ENCODE measurements at places on chromosomes 4 and X. TPM values are rescaled to one million over a fixed set of nuclear protein-coding genes. Genes with fewer than 3 reads are reported as not detected.
A peak's percentile ranks its signal among the peaks of the same experiment; 100 is the strongest.

DNA sequence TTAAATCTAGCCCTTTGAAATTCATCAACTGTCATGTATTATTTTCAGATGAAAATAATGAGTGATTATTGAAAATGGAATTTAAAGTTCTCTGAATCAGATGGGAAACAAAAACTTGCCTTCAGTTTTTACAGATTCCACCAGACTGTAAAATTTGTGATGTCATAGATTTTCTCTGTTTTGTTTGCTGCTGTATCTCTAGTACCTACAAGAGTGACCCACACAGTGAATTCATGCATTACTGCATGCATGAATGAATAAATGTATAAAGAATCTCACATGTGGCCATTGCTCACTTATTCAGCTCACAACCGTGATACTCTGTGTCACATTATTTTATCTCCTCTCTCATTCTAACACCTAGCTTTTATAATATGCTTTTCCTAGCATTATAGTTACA, 532.2 kb upstream of the AGA start:
- ATAC-seq: no peak

- no peak for ATAC-seq
These were observed 144.4 kb upstream of the TET2 start for GRCh38 chr4:105002278-105002677.

DNA sequence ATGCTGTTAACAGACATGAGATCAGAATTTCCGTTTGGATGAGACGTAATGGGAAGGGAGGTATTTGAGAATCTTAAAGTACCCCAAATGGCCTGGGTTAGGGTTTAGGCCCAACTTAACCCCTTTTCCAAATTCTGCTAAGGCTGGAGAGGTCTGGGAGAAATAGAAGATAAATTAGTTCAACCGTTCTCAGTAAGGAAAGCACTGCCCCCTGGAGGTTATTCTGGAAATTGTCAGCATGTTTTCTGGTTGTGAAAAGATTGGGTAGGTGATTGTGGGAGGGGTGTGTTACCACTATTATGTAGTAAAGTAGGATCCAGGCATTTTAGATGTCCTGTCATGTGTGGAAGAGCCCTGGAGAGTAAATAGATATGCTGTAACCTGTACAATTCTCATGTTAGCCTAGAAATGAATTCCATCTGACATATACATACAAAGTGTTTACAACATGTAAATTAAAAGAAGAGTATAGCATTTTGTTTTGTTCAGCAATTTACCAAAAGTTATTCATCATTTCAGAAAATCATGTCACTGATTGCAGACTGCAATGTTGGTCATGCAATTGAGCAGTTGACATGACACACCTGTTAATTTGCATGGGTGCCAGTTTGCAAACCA, 26.8 kb upstream of the GRXCR1 start:
- no peak for ATAC-seq

DNA sequence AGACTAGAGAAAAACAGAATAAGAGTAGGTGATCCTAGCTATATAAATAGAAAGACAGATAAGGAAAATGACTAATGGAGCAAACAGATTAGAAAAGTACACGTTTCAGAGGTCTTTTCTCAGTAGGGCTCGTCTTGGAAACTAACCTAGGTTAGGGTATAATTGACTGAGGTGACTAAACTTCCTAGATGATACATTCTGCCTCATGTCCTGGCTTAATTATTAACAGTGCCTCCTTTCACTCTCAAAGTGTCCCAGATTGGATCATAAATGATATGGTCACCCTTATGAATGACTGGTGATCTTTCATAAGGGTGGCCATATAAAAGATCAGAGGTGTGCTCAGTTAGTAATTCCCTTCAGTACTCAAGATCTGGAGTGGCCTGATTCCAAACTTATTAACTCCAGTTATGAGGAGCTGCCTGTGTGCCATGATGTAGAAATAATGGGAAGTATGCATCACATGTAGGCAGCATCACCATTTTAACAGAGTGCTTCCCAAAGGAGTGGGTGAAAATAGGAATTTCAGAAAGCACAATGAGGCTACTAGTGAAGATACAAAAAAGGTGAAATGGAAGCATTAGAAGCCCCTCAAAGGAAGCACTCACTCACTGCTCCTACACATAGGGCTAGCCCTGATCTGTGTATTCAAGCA, 14.7 kb upstream of the GRIA3 start:
- no peak for ATAC-seq

- ATAC-seq: no peak
These were observed 28.5 kb downstream of the TBCK start for GRCh38 chr4:106287353-106287969.

- ATAC-seq: no peak
These were observed 221.9 kb downstream of the BMPR1B start for GRCh38 chr4:94979621-94980020.

DNA sequence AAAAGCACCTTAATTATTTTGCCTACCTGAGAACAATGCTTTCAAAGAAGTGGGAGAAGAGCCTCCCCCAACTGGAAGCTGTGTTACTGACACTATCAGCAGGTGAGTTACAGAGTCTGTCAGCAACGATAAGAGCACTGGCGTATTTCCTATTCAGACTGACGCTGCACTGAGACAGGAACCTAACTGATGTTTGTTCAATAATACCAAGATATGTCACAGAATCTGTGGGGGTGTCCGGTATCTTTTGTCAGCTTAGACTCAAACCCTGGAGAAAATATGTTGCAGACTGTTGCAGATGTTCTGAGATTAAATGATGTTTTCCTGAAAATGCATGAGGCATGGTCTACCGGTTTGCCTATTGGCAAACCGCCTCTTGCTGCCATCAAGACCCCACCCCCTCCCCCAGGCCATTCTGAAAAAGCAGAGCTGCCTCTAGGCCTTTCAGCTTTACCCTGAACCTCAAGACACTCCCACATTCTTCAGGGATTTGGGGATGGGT, 115.2 kb upstream of the KIT start:
- ATAC-seq: no peak

HTN3 gene
- not detected for total RNA-seq

GRCh38 chr4:2933566-2934076, 29.6 kb downstream of the NOP14 start:
- peak; percentile 0 for ATAC-seq

MOSPD2 gene
- total RNA-seq: 8.5 TPM

GRCh38 chrX:19814240-19814639, 73.2 kb downstream of the SH3KBP1 start:
- ATAC-seq: peak; percentile 11

DNA sequence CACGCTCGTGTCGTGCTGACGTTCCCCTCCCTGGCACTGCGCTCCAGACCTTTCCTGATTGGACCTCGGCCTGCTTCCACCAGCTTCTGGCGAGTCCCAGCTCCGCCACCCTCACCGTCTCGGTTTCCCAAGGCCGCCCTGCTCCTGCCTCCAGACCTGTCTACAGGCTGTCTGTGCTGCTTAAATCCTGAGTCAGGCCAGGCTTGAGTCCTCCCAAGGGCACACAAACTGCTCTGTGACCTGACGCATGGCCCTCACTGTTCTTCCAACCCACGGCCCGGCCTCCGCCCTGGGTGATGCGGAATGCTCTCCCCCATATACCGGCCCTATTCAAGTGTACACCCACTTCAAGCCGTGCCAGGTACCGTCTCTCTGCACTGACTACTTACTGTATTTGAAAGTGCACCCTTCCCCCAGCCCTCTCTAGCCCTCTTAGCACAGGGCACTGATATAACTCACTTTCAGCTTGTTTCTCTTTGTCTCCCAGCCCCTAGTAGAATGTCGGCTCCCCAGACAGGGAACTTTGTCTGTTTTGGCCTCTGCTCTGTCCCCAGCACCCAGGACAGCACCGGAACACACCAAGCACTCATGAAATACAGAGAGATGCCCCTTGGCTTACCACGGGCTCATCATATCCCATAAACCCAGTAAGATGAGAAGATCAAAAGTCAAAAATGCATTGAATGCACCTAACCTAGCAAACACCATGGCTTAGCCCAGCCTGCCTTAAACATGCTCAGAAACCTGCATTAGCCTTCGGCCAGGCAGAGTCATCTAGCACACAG, 63.1 kb upstream of the AFAP1 start:
- no peak for ATAC-seq

DNA sequence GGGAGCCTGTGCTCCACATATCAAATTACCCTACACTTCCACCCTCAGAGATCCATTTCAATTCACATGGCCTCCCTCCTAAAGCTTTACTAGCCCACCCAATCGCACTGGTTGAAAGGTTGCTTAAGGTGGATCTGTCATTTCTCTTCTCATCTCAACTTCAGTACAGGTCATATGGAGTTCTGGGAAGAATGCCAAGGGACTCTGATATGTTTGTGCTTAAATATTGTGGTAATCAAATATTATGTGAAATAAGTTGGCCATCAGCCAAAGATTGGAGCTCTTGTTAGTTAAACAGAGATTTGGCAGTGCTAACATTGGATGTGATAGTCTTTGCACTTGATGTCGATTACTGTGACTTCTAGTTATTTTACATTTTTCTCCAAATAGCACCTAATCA, 20.5 kb downstream of the SEPTIN6 start:
- ATAC-seq: no peak

GRCh38 chr4:123244137-123244536, 152.5 kb upstream of the SPRY1 start:
- ATAC-seq: peak; percentile 97

PF4V1 gene
- not detected for total RNA-seq

- no peak for ATAC-seq
These were observed 153.0 kb upstream of the RPS6KA6 start for GRCh38 chrX:84340968-84341367.

DNA sequence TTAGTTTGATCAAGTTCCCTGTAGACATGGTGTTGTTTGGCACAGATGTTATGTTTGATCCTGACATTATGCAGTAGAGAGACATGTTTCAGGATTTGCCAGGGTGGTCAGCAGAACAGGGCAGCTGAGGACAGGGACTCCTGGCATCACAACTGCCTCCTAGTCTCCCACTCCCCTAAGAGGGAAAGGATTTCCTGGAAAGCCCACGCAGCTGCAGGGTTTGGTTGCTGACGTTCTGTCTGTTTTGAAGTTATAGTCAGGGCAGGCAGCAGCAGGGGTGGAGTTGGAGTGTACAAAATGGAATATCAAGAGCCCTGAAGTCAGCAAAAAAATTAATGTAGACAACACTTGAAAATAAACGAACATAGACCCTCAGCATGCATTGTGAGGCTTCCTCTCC, 125.4 kb downstream of the CPE start:
- ATAC-seq: no peak

- no peak for ATAC-seq
These were observed 127.4 kb downstream of the GRIA3 start for GRCh38 chrX:123311486-123311885.

- ATAC-seq: no peak
These were observed 40.4 kb downstream of the GAK start for GRCh38 chr4:891747-892146.

ETDB gene
- not detected for total RNA-seq

NSDHL gene
- 47.4 TPM for total RNA-seq

DNA sequence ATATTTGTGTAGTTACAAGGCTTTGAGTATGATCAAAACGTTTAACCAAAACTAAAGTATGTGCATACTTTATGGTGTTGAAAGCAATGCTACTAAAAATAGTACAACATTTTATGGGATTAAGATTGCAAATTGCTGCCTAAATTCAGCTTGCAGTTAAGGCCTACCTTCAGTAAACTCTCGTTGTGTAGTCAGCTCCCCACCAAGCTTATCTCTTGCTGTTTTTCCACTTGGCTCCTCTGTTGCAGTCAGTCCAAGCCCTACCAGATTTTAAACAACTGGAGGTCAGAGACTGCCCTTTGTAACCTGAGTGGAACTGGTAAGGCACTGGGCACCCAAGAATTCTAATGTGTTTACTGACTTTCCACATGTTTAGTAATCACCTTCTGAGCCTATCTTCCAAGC, 25.7 kb downstream of the AFF1 start:
- ATAC-seq: no peak

- no peak for ATAC-seq
These were observed 4.5 kb downstream of the ACSL1 start for GRCh38 chr4:184821242-184821641.

GRCh38 chrX:29690061-29690460, 525.3 kb upstream of the MAGEB2 start:
- ATAC-seq: no peak

GRCh38 chr4:955161-955921, 18.0 kb downstream of the DGKQ start:
- ATAC-seq: no peak

DNA sequence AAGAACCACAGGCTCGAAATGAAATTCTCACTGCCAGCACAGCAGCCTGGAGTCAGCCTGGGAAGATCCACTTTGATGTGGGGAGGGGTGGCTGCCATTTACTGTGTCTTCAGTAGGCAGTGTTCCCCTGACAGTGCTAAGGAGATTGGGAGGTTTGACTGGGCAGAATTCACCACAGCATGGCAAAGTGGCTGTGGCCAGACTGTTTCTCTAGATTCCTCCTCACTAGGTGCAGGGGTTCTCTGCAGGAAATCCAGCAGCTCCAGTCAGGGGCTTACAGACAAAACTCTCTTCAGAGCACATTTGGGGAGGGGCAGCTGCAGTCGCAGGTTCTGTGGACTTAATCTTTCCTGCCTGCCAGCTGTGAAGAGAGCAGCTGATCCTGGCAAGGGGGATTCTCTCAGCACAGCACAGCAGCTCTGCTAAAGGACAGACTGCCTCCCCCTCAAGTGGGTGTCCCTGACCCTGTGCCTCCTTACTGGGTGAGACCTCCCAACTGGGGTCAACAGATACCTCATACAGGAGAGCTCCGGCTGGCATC, 1174.0 kb downstream of the RAPGEF2 start:
- no peak for ATAC-seq

GRCh38 chr4:67483868-67484602, 61.3 kb downstream of the CENPC start:
- ATAC-seq: no peak

DNA sequence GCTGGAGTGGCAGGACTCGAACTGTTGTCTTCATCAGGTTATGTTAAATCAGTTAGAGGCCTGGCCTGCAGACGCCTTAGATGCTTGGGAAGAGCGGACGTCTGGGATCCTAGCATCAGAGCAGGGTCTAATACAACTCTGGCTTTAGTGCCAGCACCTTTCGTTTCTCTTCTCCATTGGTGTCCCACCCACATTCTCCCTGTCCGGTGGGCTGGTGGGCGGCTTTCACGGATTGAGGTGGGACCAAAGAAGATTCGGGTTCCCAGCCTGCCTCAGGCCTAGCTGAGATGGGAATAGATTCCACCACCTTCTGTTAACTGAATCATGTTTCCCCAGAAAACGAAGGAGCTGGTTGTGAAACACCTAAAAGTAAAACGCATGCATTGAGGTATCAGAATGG, 939 bp downstream of the PDK3 start:
- ATAC-seq: no peak

DNA sequence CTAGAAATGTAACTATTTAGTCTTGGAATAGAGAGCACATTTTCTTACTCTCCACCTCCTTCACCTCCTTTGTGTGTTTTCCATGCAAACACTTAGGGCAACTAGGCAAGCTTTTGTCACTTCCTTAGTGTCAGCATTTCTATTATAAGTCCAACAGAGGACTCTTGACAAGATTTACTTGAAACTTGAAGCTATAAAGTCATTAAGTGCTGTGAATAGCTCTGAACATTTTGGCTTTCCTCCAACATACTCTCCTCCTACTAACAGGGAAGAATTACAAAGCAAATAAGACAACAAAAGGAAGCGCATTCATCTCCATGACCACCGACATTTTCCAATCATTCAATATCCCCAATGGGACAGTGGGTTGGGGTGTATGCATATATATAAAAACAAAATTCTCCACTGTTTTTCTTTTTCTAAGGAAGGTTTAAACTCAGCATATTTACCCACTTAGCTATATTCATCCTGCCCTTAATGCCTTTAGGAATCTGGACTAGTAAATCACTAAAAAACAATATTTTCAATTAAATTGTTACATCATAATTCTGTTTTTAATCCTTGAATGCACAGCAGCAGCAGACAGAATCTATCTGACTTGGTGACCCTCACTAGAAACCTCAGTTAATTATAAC, 264.6 kb downstream of the SNCA start:
- ATAC-seq: no peak

All from esophagus mucosa (tissue), 1 donor.